Activated naive CD4-positive, alpha-beta T cell treated with anti-CD3 and anti-CD28 coated beads for 36 hours (primary cell): ENCODE measurements at places on chromosomes 3 and 15.

DNA sequence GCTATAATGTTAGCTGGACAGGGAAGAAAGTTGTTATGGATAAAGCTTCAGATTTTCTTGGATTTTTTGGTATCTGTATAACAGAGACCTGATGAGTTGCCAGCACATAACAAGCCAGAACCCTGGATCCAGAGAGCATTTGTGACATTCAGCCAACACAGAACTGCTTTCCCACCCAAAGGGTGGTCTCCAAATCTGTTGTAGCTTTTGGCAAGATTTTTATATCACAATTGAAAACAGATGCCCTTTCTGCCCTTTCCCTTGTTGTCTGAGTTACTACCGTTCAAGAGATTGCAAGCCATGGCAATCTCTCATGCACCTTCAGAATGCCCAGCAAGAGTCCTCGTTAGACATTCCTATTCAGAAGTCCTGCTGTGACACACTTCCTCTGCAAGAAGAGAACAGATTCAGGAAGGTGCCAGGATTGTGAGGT, 107.6 kb upstream of the FGF7 start:
- H3K4me1 ChIP-seq: peaks cover 4% of the 10 kb centered on the region
- no peak overlapping the region for H3K27ac ChIP-seq
- H3K27me3 ChIP-seq: no peaks in the 10 kb centered on the region
- DNase-seq: no peak

DNA sequence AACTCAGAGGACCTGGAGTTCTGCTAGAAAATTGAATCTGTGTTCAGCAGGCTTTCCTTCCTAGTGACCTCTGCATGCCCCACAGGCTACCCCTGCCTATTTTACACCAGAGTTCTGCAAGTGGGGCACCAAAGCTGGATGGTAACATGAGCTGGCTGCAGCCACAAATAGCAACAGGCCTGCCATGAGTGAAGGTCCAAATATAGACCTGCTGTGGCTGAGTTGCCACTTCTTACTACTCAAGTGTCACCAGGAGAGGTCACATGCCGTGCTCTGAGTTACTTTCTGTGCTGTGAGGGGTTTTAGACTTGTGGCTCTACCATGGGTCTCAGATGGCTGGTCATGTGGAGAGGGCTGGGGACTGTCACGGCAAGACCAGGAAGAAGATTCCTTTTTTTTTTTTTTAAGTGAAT, at the start of gene FSD2:
Gene FSD2, minus strand, starts transcription at position 76 of the 413 bp plus-strand sequence. CDS start 18,679 bp downstream, outside the sequence.
- H3K4me3 ChIP-seq: no peak within 1 kb of the TSS
- DNase-seq: no peak
- H3K27ac ChIP-seq: no peak within 1 kb of the TSS
- H3K36me3 ChIP-seq: no peaks in the 10 kb centered on the region

GRCh38 chr15:22855791-22856190, 17.3 kb downstream of the NIPA2 start:
- no peak for DNase-seq
- H3K27me3 ChIP-seq: no peaks in the 10 kb centered on the region
- peaks cover 8% of the 10 kb centered on the region for H3K4me1 ChIP-seq
- peaks cover 42% of the 10 kb centered on the region for H3K36me3 ChIP-seq
- H3K4me3 ChIP-seq: no peak overlapping the region

- no peak overlapping the region for H3K27ac ChIP-seq
- no peaks in the 10 kb centered on the region for H3K4me1 ChIP-seq
- H3K4me3 ChIP-seq: no peak overlapping the region
- no peak for DNase-seq
Measured at GRCh38 chr15:92545996-92546395, 109.6 kb downstream of the FAM174B start.

DNA sequence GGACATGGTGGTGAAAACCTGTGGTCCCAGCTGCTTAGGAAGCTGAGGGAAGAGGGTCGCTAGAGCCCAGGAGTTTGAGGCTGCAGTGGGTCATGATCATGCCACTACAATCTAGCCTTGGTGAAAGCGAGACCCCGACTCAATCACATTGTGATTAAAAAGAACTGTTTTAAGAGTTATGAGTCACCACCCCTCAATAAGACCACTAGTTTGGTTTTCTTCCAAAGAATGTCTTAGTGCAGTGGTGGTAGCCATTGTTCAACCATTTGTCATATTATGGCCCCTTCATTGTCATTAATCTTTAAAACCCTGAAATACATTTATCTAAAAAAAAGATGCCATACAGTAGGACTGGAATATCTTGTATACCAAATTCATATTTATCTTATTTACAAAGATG, 48.8 kb downstream of the BLM start:
- H3K36me3 ChIP-seq: peaks cover 47% of the 10 kb centered on the region
- no peaks in the 10 kb centered on the region for H3K27me3 ChIP-seq
- no peaks in the 10 kb centered on the region for H3K4me1 ChIP-seq
- DNase-seq: no peak
- no peak overlapping the region for H3K4me3 ChIP-seq
- H3K27ac ChIP-seq: no peak overlapping the region

DNA sequence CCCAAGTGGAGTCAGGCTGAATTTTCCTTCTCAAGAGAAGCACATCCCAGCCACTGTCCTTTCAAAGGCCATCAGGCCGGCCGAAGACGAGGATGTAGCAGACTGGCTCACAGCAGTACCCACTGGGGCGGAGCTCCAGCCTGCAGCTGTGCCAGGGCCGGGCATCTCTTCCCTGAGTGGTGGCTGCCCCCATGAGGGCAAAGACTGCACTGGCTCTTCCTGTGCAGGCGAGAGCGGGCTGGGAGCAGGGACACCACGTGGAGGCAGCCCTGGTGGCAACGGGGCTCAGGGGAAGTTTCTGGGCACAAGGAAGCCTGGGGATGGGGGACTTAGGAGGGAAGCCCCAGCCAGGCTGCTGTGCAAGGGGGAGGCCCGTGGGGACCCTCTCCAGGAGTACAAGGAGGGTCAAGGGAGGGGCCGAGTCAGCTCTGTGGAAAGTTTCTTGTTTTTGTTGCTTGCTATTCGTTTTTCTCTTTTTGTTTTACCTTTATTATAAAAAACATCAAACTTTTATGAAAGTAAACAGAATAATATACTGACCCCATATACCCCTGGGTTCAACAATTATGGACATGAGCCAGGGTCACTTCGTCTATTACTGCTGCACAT, 66.1 kb downstream of the RPN1 start:
- H3K27me3 ChIP-seq: no peaks in the 10 kb centered on the region
- no peaks in the 10 kb centered on the region for H3K36me3 ChIP-seq
- no peak overlapping the region for H3K27ac ChIP-seq
- peak; percentile 76 for DNase-seq
- H3K4me3 ChIP-seq: no peak overlapping the region

GRCh38 chr3:177889161-177889560, 647.1 kb upstream of the KCNMB2 start:
- no peaks in the 10 kb centered on the region for H3K36me3 ChIP-seq
- no peak overlapping the region for H3K27ac ChIP-seq
- H3K27me3 ChIP-seq: no peaks in the 10 kb centered on the region
- peaks cover 1% of the 10 kb centered on the region for H3K4me1 ChIP-seq
- no peak overlapping the region for H3K4me3 ChIP-seq

DNA sequence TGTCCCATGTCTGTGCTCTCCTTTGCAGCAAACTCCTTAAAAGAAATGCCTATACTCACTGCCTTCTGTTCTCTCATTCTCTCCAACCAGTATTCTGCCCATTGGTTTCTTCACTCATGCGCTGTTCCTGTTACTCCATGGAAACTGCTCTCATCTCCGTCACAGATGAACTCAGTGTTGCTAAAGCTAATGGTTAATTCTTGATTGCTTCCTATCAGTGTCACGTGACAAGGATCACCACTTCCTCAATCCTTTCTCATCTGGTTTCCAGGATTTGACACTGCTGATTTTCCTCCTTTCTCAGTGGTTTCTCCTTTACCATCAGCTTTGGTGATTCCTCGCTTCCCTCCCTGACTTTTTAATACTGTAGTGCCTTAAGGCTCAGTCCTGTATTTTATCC, 2.6 kb downstream of the DPH3 start:
- peaks cover 1% of the 10 kb centered on the region for H3K36me3 ChIP-seq
- H3K27ac ChIP-seq: no peak overlapping the region
- no peak overlapping the region for H3K4me3 ChIP-seq
- no peaks in the 10 kb centered on the region for H3K27me3 ChIP-seq

GRCh38 chr3:188152660-188153436, 1.1 kb upstream of the LPP start:
- peak; percentile 45 for DNase-seq
- H3K4me1 ChIP-seq: peaks cover 51% of the 10 kb centered on the region
- H3K36me3 ChIP-seq: peaks cover 1% of the 10 kb centered on the region
- H3K27ac ChIP-seq: peak overlapping the region; percentile 70

DNA sequence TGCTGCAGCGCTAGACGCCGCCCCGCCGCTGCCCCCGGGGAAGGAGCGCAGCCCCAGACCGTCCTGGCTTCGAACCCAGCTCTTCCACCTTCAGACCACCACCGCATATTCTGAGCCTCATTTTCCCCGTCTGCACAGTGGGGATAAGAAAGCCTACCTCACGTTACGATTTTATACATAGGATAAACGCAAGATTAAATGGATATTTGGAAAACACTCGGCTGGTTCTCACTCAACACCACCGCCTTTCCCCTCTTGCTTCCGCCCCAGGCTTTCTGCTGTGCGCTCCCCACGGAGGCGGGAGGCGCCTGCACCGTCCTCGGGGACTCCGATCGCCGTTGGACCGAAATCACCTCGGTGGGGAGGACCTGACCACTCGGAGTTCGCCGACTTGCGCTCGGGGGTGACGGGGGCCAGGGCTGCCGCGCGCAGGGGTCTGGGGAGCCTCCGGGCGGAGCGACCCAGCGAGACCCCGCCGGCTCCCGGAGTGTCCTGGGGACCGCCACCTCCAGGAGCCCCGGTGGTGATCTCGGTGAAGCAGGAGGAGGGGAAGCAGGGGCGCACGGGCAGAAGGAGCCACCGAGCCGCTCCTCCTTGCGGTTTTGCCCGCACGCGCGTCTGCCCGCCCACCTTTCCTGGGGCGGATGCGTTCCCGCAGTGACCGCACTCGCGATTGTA, 4.0 kb downstream of the FBXL22 start:
- H3K27ac ChIP-seq: peak overlapping the region; percentile 93
- H3K4me3 ChIP-seq: peak overlapping the region; percentile 90
- peak; percentile 73 for DNase-seq
- H3K27me3 ChIP-seq: no peaks in the 10 kb centered on the region
- H3K4me1 ChIP-seq: peaks cover 54% of the 10 kb centered on the region

GRCh38 chr15:78358102-78358870, 18.1 kb downstream of the CRABP1 start:
- no peak overlapping the region for H3K4me3 ChIP-seq
- no peaks in the 10 kb centered on the region for H3K4me1 ChIP-seq
- DNase-seq: no peak
- peaks cover 12% of the 10 kb centered on the region for H3K27me3 ChIP-seq
- no peaks in the 10 kb centered on the region for H3K36me3 ChIP-seq
- H3K27ac ChIP-seq: no peak overlapping the region

DNA sequence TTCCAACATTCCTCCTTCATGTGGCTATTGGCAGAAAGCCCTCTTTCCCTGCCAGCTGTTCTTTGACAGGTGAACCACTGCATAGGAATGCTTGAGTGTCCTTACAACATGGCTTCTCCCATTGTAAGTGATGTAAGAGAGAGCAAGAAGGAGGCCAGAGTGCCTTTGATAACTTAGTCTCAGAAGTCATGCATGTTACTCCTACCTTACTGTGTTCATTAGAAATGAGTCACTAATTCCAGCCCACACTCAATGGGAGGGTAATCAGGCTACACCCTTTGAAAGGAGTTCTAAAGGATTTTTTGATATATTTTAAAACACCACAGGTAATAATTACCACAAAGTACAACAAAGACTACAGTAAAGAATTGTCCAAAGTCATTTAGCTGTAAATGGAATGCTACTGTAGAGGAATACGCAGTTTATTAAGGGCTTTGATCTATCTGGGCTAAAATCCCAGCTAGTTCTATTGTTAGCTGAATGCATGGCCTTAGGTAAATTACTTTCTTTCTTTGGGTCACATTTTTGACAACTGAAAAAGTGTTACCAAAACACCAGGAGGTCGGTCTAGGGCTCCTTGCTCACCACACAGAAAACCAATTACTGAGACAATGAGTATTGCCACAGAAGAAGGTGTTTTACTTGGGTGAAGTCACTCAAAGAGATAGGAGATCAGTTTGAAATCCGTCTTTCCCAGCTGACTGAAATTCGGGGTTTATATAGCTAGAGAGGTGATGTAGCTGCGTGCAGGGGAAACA, 154.9 kb downstream of the GRM7 start:
- H3K36me3 ChIP-seq: no peaks in the 10 kb centered on the region
- peaks cover 3% of the 10 kb centered on the region for H3K27me3 ChIP-seq
- no peaks in the 10 kb centered on the region for H3K4me1 ChIP-seq
- DNase-seq: no peak
- H3K27ac ChIP-seq: no peak overlapping the region

- no peak for DNase-seq
- H3K4me3 ChIP-seq: no peak overlapping the region
- H3K4me1 ChIP-seq: no peaks in the 10 kb centered on the region
Measured at GRCh38 chr15:69891070-69891536, 206.6 kb downstream of the TLE3 start.

DNA sequence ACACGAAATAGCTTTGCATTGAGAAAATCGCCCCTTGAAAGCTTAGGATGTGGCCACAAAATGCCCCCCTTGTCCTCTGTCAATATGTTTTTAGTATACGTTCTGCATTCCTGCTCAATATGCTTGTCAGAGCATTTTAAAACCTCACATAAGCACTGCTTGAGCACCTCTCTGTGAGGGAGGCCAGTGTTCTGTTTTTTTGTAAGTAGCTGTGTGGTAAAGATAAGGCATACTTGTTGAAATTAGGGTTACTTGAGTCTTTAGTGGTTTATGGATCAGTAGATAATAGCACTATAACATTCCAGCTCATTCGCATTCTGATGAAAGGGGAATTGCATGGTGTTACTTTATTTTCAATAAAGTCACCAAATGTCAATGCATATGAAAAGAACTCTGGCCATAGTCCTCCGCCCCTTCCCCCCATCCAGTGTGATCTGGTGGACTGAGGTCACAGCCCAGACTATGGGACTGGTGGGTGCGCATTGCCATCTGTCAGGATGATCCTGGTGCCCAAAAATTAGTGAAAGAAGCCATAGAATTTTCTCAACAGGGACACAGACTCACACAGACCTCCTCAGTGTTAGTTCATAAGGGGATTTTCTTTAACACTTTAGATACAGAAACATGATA, 33.1 kb downstream of the IL1RAP start:
- H3K4me1 ChIP-seq: no peaks in the 10 kb centered on the region
- H3K27me3 ChIP-seq: no peaks in the 10 kb centered on the region
- no peak for DNase-seq
- no peak overlapping the region for H3K27ac ChIP-seq

- H3K27ac ChIP-seq: no peak overlapping the region
- no peak overlapping the region for H3K4me3 ChIP-seq
- peaks cover 4% of the 10 kb centered on the region for H3K4me1 ChIP-seq
- no peaks in the 10 kb centered on the region for H3K27me3 ChIP-seq
Measured at GRCh38 chr15:73273181-73274002, 95.4 kb downstream of the HCN4 start.

DNA sequence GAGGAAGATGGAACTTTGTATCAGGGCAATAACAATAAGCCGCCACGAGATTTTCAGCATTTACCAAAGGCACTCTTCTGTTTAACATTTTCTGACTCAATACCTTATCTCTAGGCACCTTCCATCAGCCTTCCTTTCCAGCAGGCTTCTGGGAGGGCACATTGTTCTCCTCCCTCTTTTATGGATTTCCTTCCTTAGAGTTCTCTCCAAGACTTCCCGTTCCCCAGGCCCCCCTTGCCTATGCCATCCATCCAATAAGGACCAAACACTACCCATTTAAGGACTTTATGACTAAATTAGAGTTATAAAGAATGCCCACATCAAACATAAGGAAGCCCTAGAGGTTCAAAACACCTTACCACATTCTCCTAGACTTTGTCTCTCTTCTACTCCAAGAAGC, 71.0 kb upstream of the ACP3 start:
- no peak overlapping the region for H3K27ac ChIP-seq
- H3K36me3 ChIP-seq: no peaks in the 10 kb centered on the region
- no peak overlapping the region for H3K4me3 ChIP-seq
- no peaks in the 10 kb centered on the region for H3K4me1 ChIP-seq
- no peak for DNase-seq
